Activated CD8-positive, alpha-beta T cell treated with anti-CD3 and anti-CD28 coated beads, Interleukin-2, amount 10 ng/mL, durations not matched to agents 7 days and 5 days (primary cell): ENCODE measurements at places on chromosomes 6 and 20. TPM values are rescaled to one million over a fixed set of nuclear protein-coding genes. Genes with fewer than 3 reads are reported as not detected.

DNA sequence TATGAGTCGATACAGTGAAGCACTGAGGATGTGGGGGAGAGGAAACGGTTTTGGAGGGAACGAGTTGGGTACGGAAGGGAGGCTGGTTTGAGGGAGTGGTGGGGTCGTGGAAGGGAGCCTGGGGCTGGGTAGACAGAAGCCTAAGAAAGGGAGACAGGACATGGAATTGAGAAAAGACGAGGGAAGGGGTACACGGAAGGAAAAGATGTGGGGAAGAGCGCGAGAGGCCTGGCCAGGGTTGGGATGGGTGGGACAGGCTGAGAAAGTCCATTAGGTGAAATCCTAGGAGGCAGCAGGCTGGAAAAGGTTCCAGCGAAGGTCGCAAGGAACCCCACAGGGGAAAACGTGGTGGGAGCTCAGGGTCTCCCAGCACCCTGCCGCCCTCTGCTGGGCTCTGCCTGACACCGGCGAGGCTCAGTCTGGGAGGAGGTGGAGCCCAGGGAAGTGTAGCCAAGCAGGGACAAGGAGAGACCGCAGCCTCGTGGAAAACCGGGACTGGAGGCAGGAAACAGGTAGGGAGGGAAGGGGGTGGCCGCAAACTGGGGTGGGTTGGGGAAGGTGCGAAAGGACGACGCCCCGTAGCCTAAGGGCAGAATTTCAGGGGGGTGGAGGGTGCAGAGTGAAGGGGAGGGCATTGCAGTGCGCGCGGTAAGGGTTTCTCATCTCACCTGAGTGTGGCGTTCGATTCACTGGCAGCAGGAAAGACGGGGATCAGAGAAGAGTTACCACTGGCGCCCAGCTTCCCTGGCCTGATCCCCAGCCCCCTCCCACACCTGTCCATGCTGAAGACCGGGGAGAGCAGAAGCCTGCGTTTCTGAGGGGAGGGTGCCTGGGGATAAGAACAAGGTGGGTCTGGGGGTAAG is 4.3 kb downstream of the GABBR1 start:
- DNase-seq, result peak; percentile 56

- no peak for DNase-seq
Observed at GRCh38 chr6:16783509-16783908, 22.2 kb upstream of the ATXN1 start.

KIF25 gene
- not detected for total RNA-seq

GRCh38 chr6:55617272-55617671 is 38.3 kb upstream of the HMGCLL1 start:
- no peak for DNase-seq

DEK gene
- total RNA-seq, result 251 TPM

DNA sequence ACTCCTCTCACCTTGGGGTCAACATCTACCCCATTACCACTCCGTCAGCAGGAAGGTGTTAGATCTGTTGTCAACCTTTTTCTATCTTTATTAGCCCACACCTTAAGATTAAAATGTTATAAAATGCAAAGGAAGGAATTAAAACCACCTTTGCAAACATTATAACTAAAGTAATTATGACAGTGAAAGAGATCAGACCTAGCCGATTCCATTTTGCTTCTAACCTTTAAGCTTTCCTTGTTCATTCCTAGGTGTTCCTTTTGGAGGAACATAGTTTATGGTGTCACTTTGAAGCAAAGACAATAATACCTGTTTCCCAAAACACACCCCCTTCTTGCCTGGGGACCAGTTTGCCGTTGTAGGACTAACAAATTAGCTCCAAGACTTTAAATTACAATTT is 1223.0 kb upstream of the ADGRB3 start:
- DNase-seq, result no peak

DNA sequence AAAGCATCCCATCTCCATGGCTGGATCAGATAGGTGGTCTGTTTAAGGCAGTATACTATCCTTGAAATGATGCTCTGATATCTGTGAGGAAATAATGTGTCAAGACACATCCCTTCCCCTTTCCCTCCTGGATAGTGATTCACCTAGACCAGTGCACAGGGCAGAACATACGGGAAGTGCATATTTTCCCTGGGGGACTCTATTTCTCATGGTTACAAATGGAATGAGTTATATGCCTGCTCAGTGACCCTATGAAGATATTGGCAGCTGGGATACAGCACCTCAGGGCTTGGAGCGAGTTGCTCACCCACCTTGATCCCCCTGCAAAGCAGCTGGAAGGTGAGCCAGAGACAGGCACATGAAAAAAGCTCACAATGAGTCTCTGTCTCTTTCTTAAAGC is 67.5 kb upstream of the PRL start:
- DNase-seq, result no peak

ID4 gene
- total RNA-seq, result not detected

DNA sequence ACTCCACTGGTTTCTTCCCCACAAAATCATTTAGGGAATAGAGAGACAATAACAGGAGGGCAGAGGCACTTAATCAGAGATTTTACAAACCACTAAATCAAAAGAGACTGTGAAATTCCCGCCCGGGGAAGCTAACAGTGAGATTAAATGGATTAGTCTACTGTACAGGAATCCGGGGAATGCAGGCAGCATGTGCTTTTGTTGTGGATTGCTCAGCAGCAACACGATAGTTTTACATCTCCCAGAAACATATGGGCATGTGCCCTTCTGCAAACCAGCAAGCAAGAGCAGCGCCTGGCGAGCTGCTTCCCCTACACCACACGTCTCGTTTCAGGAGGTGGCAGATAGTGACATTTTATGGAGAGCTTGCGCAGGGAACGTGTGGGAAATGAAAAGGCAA is 382.3 kb downstream of the CD83 start:
- DNase-seq, result no peak

GRCh38 chr6:159969204-159969912 is 476 bp downstream of the IGF2R start:
- DNase-seq, result peak; percentile 43

DNA sequence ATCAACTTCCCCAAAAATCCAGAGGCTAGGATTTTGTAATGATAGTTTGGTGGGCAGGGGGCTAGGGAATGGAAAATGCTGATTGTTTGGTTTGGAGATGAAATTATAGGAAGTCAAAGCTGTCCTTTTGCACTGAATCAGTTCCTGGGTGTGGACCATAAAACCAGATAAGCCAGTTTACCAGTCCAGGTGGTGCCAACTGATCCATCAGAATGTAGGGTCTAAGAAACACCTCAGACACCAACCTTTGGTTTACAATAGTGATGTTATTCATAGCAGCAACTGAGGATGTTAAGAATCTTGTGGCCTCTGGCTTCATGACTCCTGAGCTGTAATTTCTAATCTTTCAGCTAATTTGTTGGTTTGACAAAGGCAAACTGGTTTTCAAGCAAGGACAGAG is 496.6 kb upstream of the EPHA7 start:
- no peak for DNase-seq

- peak; percentile 84 for DNase-seq
Observed at GRCh38 chr6:26156850-26157250, 69.6 kb downstream of the HFE start.

DNA sequence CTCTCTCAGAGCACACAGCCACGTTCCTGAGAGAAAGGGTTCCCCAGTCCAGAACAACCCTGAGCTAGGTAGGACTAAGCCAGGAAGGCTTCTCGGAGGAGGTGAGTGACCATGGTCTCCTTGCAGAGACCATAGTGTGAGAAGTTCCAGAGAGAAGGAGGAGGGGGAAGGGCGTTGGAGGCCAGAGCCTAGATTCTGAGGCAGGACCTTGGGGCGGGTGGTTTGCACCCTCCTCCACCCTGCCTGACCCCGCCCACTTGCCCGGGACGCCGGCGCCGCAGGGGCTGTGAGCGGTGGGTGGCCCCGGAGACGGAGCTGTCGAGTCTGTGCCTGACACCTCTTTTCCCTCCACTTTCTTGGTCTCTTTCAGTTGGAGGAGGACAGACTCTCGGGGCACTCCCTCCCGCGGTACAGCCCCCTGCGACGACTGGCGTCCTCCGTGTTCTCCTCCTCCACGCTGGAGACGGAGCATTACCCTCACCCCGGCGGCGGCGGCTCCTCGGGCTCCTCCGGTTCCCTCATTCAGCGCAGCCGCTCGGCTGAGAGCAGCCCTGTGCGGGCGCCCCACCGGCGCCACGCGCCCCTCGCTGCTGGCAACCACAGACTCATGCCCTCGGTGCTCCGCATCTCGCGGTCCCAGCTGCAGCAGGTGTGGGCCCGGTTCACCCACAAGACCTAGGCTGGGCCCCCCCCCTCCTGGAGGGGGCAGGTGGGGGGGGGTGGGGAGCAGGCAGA is 26.2 kb downstream of the TTBK1 start:
- peak; percentile 30 for DNase-seq

- no peak for DNase-seq
Observed at GRCh38 chr6:4728926-4729325, 47.3 kb upstream of the CDYL start.

- no peak for DNase-seq
Observed at GRCh38 chr6:81666481-81666880, 86.0 kb downstream of the TENT5A start.

SOBP gene
- 1.2 TPM for total RNA-seq

TNXB gene
- 3.4 TPM for total RNA-seq

TCF15 gene
- total RNA-seq, result not detected

ZNF217 gene
- 104 TPM for total RNA-seq

MATN4 gene
- total RNA-seq, result 0.39 TPM

POPDC3 gene
- not detected for total RNA-seq

DNA sequence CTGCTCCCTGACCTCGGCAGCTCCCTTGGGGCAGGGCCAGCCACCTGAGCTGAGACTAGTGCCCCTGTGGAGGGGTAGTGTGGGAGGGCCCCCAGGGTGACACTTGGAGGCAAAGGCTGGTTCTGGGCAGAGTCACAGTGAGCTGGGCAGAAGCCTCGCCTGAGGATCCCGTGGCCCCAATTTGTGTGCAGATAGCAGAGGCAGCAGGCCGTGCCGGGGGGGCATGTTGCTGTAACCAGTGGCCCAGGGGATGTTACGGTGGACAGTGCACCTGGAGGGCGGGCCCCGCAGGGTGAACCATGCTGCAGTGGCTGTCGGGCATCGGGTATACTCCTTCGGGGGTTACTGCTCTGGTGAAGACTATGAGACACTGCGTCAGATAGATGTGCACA is 2.9 kb downstream of the KLHDC3 start:
- no peak for DNase-seq

DNA sequence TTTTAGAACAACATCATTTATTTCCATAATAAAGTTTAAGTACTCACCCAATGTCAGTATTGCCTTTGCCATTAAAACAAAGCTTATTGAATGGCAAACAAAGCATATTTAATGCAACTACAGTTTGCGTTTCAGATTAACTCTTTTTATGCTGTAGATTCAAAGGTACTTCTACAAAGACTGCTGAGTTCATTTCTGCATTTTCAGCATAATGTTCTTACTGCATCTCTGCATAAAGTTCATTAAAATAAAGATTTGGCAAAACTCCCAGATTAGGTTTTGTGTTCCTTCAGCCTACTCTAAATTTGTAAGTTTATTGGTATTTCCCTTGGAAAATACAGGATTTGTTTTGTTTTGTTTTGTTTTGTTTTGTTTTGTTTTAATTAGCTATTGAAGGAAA is 359.4 kb downstream of the ADGRB3 start:
- no peak for DNase-seq

RIPOR3 gene
- total RNA-seq, result not detected

OLIG3 gene
- total RNA-seq, result 0.44 TPM

DNA sequence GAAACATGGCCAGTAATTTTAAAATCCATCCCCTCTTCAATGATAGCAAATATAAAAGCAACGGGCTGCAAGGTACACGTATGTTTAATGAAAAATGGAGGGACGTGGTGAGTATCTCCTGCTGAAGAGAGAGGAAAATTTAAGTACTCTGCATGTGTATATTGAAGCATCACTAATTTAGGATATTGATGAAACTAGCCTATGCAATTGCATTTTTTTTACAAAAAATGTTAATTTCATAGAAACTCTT is 362 bp upstream of the TMX4 start:
- DNase-seq, result no peak

PNLDC1 gene
- total RNA-seq, result 0.79 TPM

GLP1R gene
- not detected for total RNA-seq

GABRR2 gene
- 0.42 TPM for total RNA-seq

STMND1 gene
- not detected for total RNA-seq

DNA sequence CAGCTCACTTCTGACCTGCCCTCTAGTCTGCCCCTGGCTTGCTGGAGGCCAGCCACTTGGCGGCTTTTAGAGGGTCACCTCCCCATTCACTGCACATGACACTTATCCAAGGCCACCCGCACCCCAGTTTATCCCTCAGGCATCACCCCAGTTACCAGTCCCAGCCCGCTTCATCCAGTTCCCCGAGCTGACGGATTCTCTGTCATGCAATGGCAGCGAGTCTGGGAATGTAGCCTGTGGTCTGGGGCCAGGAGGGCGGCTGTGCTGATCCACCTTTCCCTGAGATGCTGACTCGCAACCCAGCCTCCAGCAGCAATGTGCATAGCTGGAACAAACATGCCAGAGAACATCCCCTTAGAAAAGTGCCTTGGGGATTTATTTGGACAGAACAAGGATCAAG is 25.8 kb downstream of the SYNDIG1 start:
- DNase-seq, result no peak

KCNK17 gene
- not detected for total RNA-seq

DNA sequence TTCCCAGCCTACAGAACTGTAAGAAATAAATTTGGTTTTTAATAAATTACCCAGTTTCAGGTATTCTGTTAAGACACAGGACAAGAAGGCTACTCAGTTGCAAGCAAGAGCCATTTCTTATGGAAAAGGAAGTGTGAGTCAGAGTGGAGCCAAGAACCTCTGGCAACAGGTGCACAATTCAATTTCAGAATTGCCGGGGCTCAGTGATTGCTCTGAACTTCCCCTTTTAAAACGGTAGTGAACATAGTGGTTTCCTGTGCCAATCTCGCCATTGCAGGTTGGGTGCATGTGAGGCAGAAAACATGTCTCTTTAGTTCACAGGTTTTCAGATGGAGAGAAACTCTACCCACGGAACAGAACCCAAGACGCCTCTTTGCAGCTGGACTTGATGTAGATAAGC is 16.4 kb downstream of the PIGT start:
- peak; percentile 30 for DNase-seq

DNA sequence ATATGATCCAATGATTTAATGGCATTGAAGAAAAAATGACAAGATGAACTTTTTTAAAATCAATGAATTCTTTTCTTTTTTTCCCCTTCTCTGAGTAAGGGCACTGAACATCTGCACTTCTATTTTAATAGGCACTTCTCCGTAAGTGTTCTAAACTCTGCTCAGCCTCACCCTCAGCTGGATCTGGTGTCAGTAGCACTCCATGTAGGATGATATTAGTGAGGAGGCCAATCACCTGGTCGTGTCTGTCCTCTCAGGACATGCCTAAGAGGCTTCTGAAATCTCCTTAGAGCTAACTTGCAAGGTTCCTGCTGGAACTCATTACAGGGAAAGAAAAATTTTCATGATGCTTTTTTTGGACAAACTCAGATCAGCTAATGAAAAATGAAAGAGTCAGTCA is 148.6 kb upstream of the MLIP start:
- DNase-seq, result no peak

GRCh38 chr6:163459007-163459406 is 44.5 kb downstream of the QKI start:
- DNase-seq, result no peak

- no peak for DNase-seq
Observed at GRCh38 chr6:111973927-111974639, 79.8 kb upstream of the CCN6 start.
